ENCODE measurements at places on chromosomes 6 and 20.

DNA sequence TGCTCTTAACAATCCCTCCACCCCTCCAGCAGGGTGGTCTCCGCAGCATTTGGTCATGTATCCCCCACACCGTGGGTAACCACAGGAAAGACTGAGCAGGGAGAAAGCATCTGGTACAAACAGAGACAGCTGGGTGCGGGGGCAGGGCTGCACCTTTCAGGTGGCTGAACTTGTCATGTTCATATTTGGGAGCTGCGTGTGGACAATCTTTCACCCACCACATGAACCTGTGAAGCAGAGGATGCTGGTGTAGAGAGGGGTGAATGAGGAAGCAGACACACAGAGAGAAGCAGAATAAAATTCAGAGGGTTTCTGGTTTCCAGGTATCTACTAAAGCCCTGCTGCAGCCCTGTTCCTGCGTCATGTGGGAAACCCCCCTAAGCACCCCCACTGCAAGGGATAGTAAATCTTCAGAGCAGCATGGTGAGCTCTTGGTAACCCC, 8.9 kb downstream of the GFOD1 start:
- no peak for DNase-seq

- DNase-seq = no peak
These were observed 508 bp downstream of the NOP56 start for GRCh38 chr20:2652724-2653555.

DNA sequence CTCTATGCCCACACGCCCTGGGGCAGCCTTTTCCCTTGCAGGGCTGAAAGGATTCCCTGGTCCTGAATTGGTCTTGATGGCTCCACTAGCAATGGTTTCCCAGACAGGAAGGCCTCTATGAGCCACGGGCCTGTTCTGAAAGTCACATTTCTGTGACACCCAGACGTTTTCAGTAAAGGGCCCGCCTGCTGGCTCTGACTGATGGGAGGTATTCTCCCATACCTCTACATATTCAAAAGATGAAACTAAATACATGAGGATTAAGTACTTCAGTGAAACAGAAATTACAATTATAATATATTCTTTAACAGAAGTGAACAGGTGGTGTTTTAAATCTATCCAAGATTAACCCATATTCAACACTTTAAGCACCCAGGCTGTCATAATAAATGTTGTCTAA, 629.8 kb downstream of the CDH26 start:
- DNase-seq = no peak

DNA sequence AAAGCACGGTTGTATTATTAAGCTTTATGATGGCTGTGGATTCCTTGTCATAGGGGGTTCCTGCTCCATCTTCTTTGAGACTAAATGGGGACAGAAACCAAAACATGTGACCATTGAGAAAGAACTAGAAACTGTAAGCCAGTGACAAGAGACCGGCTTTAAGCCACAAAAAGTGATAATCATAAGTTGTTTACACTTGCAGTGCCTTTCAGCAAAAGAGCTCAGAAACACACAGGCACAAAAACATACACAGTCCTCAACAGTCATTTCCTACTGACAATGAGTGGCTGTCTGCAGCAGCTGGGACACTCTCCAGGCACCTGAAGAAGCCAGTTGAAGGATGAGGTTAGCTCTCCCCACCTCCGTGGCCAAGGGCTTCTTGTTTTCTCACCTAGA, 20.0 kb upstream of the UBE2J1 start:
- DNase-seq = no peak

DNA sequence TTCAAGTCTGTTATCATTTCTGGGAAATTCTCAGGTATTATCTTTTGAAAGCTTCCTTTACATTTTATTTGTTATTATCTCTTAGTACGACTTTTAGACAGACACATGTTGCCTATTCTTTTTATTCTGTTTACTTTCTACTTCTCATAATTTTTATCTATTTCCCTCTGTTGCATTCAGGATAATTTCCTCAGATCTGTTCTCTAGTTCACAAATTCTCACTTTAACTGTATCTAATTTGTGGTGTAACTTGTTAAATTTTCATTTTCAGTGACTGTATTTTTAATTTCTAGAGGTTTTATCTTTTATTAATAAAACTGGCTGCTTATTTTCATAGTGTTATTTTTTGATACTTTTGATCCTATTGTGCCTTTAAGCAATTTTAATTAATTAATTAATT, 16.0 kb downstream of the ATRN start:
- DNase-seq = no peak

DNA sequence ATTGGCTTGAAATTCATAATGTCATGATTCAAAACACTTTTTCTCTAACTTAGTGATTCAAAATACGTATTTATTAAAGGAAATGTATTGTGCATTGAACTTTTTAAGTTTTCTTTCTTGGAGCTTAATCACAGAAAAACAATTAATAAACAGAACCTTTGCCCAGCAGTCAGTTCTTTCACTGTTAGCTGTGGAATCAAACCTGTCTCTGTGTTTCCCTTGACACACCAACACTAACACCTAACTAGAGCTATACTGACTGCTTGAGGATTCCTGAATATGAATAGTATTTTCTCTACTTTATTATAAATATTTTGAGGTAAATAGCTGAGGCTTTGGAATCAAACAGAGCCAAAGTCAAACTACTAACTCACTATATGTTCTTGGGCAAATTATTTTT, 296.4 kb downstream of the HIVEP2 start:
- DNase-seq = no peak

GRCh38 chr20:12860619-12861247, 148.0 kb upstream of the SPTLC3 start:
- no peak for DNase-seq

- no peak for DNase-seq
These were observed 50.3 kb downstream of the AIG1 start for GRCh38 chr6:143110996-143111395.

DNA sequence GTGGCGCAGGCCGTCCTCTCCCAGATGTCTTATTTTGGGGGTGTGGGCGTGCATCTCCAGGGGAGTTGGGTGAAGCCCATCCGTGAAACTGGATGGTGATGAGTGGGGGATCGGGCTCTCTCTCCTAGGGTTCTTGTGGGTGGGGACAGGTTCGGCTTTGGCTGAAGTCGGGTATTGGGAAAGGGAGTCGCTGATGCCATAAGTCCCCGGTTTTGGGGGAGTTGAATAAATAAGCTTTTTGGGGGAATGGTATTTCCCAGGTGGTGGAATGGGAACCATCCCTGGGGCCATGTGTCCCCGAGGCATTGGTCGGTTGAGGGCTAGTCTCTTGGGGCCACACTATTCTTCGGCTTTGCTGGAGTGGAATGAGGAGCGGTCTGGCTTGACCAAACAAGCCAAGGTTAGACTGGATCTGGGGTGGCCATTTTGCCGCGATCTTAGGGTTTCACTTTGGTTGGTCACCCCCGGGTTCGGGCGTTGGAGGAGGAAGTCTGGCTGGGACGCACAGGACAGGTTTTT, 481 bp downstream of the ZNF133 start:
- no peak for DNase-seq

DNA sequence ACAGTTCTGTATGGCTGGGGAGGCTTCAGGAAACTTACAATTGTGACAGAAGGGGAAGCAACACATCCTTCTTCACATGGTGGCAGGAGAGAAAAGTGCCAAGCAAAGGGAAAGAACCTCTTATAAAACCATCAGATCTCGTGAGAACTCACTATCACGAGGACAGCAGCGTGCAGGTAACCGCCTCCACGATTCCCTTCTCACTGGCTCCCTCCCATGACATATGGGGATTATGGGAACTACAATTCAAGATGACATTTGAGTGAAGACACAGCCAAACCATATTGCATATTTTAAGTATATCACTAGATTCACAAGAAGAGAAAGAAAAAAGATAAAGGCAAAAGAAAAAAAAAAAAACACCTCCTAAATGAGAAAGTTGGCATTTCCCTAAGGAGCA, 431.9 kb upstream of the RGS17 start:
- DNase-seq = no peak

DNA sequence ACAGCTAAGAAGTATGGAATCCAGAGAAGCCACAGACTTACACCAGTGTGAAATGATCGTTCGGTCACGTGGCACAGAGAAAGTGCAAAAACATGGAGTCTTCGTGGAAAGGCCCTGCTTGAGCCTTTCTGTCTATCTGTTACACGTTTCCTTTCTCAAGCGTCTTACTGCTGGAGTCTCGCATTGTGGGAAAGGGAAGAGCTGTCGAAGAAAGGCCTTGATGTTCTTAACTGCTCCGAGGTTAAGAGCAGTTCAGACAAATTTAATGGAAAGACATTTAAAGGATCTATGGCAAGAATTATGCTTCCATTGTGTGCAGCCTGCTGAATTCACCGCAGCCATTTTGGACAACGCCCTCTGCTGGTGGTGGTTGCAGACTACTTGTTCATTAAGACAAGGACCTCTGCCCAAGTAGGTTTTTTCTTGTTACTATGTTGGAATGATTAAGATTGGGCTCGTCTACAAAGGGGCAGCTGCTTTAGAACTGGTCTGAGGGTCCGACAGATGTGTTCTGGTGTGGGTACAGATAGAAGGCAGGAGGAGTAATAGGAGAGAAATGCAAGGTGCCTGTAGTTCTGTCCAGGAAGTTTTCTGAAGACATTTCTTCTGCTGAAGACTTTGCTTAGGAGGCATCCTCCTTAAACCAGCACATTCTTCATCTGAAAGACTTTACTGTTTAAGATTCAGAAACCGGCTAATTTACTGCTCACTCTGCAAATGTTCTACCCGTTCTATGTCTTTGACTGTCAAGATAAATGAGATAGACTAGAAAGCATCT, 24.7 kb upstream of the CCN6 start:
- no peak for DNase-seq

GRCh38 chr20:38728191-38728781, 4.0 kb downstream of the SLC32A1 start:
- no peak for DNase-seq

GRCh38 chr6:29011276-29011734, 6.2 kb upstream of the ZNF311 start:
- no peak for DNase-seq

- no peak for DNase-seq
These were observed 23.5 kb downstream of the RUNX2 start for GRCh38 chr6:45351667-45352066.

GRCh38 chr6:125789576-125790357, 993 bp upstream of the NCOA7 start:
- peak; percentile 46 for DNase-seq

DNA sequence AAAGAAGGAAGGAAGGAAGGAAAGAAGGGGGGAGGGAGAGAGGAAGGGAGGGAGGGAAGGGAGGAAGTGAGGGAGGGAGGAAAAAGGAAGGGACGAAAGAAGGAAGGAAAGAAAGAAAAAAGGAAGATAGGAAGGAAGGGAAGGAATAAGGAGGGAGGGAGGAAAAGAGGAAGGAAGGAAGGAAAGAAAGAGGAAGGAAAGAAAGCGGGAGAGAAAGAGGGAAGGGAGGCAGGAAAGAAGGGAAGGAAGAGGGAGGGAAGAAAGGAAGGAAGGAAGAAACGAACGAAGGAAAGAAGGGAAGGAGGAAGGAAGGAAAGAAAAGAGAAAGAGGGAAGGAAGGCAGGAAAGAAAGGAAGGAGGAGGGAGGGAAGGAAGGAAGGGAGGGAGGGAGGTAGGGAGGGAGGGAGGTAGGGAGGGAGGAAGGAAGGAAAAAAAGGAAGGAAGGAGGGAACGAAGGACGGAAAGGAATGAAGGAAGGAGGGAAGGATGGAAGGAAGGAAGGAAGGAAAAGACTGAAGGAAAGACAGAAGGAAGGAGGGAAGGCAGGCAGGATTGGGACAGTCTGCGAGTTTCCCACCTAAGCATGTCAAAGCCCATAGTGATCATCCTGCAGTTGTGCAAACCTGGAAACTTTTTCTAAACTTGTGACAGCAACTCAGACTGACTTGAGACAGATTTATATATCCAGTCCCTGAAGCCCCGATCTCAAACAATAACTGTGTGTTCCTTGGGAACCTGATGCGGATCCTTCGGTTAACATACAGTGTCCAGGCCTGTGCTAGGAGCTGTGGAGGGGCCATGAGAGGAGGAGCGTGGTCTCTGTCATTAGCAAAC, 59.8 kb upstream of the IYD start:
- DNase-seq = no peak

DNA sequence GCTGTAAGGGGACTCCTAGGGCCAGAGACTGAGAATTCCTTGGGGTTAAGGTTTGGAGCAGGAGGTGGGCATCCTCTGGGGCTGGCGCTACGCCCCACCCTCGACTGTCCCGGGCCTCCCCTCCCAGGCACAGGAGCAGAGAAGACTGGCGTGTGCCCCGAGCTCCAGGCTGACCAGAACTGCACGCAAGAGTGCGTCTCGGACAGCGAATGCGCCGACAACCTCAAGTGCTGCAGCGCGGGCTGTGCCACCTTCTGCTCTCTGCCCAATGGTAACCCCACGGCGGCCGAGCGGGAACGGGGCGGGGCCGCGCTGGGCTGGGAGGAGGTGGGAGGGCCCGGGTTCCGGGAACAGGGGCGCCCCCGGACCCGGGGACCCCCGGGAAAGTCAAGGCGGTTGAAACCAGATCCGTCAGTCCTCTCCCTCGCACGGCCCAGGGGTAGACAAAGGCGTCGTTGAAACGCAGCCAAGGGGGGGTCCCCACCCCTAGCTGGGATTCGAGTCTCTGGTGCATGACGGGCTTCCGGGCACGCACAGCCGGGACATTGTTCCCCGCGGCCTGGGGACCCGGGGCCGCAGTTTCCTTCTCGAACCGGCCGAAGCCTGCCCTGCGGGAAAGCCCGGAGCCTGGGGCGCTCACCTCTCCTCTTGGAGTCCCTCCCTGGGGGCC, 844 bp downstream of the WFDC2 start:
- DNase-seq = no peak

- no peak for DNase-seq
These were observed 12.7 kb downstream of the SMAP1 start for GRCh38 chr6:70680396-70680795.

DNA sequence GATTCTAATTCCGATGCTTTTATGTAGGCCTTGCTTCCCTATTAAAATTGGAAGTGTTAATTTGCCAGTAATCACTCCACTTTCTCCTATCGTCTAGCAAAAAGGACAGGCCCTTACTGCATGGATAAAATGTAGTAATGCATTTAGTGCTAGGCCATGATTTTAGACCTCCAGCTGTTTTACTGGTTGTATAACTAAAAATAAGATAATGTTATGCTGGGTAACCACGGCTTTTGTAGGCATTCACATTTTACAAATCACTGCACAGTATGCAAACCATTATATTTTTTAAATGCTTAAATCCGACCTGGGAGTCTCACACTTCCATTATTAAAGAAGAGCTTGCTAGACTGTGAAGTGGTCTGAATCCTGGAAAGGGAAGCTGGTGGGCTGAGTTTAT, 179.5 kb downstream of the TFAP2A start:
- DNase-seq = no peak

- no peak for DNase-seq
These were observed 27.3 kb downstream of the WRNIP1 start for GRCh38 chr6:2792330-2793110.
